Sciatic nerve (tissue), 2 donors: ENCODE measurements at places on chromosomes 5 and 9. TPM values are rescaled to one million over a fixed set of nuclear protein-coding genes. Genes with fewer than 3 reads are reported as not detected.

GRCh38 chr5:94562327-94562971 lies 56.0 kb downstream of the KIAA0825 start:
- DNase-seq = no peak

GRCh38 chr9:113492343-113493202 lies 29.0 kb downstream of the RGS3 start:
- no peak for DNase-seq

DNA sequence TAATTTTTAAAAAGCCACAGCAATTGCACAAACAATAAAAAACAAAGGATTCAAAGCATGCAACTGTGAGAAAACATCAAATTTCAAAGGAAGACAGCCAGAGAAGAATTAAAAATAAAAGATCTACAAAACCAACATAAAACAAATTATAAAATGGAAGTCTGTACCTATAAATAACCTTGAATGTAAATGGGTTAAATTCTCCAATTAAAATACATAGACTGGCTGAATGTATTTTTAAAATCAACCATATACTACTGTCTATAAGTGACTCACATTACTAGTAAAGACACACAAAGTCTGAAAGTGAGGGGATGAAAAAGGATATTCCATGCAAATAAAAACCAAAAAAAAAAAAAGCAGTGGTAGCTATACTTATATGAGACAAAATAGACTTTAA lies 33.7 kb downstream of the BTNL8 start:
- no peak for DNase-seq

DNA sequence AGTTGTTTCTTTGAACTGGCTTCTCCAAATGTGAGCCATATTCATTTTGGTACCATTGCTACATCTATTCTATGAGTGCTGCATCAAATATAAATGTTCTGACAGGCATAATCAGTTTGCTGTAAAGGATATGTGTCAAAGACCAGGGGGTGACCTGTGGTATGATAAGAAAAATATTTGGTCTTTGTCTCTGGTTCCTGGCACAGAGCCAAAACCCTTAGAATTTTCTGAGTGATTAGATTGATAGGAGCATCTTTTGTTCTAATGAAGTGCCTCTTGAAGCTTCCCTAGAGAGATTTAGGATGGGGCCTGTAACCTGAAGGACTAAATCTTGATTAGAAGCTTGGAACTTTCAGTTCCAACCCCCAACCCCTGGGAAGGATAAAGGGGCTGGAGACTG lies 256.3 kb downstream of the NNT start:
- no peak for DNase-seq

GRCh38 chr5:175102717-175103116 lies 341.3 kb downstream of the DRD1 start:
- DNase-seq = no peak

DNA sequence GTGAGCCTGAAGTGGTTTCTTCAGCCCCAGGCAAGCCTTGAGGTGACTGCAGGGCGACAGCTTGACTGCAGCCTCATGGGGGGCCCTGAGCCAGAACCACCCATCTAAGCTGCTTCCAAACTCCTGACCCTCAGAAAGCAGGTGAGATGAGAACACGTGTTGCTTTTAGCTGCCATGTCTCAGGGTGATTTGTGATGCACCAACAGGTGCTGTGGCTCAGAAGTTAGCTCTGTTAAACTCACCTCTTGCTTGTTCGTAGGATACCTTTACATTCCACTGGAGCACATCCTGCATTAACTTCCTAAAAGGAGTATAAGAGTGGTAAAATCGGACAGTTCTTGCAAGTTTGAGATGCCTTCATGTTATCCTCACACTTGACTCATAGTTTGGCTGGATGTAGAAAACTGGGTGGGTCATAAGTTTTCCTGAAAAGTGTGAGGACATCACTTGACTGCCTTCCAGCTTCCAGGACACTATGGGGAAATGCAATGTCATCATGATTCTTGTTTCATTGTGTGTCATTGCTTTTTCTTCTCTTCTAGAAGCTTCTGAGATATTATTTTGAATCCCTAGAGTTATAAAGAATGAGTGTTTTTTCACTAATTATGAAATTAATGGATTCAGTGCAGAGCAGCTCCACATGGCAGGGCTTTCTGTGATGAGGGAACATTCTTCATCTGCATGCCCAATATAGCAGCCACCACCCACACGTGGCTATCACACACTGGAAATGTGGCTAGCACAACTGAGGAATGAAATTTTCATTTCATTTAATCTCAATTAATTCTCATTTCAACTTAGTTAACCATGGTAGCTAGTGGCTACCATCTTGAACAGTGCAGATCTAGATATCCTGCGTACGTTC lies 92.3 kb downstream of the HSD17B3 start:
- DNase-seq = no peak

- no peak for DNase-seq
These were observed 18.1 kb upstream of the ZFR start for GRCh38 chr5:32462618-32463017.

GRCh38 chr9:124388275-124389048 lies 26.8 kb downstream of the PSMB7 start:
- DNase-seq = no peak

- DNase-seq = no peak
These were observed 15.4 kb downstream of the HAUS6 start for GRCh38 chr9:19087106-19088000.

- DNase-seq = peak; percentile 42
These were observed 170.2 kb downstream of the GAPVD1 start for GRCh38 chr9:125431741-125432271.

GRCh38 chr9:127686461-127687393 lies 20.1 kb upstream of the CFAP157 start:
- DNase-seq = no peak

DNA sequence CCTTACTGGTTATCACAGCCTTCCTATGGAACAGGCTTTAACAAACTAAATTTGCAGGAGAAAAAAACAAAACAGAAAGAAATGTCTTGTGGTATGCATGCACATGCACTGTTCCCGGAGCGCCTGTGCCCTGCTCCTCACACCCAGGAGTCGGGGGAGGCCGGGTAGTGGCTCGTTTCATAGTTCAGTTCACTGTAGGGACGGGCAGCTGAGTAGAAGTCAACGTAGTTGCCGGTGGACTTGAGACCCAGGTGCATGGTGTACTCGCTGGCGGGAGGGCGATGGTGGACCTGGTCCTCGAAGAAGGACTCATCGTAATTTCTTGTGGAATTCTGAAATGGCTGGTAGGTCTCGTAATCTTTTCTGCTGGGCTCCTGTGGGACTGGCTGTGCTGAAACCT lies 212.3 kb upstream of the DAP start:
- no peak for DNase-seq

- DNase-seq = no peak
These were observed 586.1 kb upstream of the CDH6 start for GRCh38 chr5:30607301-30607894.

DNA sequence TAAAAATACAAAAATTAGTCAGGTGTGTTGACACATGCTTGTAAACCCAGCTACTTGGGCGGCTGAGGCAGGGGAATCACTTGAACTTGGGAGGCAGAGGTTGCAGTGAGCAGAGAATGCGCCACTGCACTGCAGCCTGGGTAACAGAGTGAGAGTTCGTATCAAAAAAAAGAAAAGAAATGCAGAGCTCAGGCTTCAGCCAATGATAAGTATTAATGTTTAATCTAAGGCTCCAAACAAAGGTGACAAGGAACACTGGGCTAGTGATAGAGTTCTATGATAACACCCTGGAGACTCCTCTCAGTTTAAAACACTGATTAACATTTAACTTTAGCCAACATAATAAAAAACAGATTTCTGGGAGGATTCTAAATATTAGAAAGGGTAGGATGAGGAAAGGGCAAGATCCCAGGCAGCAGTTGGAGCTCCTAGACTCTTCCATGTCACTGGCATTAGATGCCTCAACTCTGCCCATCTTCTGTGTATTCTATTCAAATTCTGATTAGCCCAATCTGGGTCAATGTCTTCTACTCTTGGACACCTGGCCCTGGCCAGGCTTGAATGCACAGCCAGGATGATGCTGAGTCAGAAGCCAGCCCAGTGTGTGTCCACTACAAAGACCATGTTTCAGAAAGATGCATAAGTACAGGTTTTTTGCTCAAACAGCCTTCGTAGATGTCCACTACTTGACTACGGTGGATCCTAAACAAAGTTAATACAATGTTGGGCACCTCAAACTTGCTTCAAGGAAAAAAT lies 91.0 kb upstream of the FAM169A start:
- no peak for DNase-seq

- no peak for DNase-seq
These were observed 136.1 kb downstream of the MACIR start for GRCh38 chr5:103394676-103395075.

- no peak for DNase-seq
These were observed 114.6 kb downstream of the ACTBL2 start for GRCh38 chr5:57368010-57368409.

- DNase-seq = no peak
These were observed 42.7 kb upstream of the IL17B start for GRCh38 chr5:149421834-149422233.

DNA sequence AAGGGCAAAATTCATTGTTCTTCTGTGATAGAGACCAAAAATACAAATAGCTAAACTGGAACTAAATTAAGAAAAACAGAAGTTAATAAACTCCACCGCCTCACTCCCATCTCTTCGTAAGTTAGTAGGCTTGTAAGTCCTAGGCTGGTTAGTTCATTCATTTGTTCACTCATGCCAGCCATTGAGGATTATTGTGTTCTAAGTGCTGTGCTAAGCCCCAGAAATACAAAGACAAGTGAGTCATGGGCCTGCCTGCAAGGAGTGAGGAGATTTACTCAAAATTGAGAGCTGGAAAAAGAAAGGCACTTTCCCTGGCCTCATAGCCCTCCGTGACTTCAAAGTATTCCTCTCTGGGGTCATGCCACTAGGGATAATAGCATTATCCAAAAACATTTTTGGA lies 8.5 kb downstream of the DOCK8 start:
- no peak for DNase-seq

DNA sequence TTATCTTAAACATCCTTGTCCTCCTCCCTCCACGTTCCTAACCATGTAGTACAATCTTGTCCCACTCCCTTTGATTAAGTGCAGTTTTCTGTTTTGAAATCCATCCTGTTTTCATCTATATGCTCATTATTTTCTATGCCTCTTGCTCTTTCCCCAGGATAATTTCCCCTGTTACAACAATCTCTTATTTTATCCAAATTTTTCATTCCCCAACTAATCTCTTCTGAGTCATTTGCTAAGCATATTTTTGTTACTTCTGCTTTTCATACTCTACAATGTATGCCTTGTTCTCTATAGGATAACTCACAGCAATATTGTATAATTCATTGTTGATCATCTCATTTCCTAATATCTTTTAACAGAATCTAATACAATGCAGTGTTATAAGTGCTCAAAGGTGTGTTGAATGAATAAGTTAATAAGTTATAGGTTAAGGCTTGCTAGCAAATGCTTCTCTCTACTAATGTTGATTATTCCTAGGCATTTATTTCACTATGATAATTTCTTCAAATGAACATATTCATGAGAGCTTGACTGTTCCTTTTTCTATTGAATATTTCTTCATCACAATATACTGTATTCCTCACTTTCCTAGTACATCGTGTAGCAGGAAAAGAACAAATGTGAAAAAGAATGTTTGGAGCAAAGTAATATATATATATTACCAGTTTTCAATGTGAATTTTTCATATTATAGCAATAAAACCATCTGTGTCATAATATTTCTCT lies 1.5 kb downstream of the OMD start:
- no peak for DNase-seq

- DNase-seq = no peak
These were observed 2.2 kb downstream of the PPP2CA start for GRCh38 chr5:134223406-134224248.

GRCh38 chr5:124744170-124744971 lies 2.1 kb downstream of the ZNF608 start:
- peak; percentile 75 for DNase-seq

DNA sequence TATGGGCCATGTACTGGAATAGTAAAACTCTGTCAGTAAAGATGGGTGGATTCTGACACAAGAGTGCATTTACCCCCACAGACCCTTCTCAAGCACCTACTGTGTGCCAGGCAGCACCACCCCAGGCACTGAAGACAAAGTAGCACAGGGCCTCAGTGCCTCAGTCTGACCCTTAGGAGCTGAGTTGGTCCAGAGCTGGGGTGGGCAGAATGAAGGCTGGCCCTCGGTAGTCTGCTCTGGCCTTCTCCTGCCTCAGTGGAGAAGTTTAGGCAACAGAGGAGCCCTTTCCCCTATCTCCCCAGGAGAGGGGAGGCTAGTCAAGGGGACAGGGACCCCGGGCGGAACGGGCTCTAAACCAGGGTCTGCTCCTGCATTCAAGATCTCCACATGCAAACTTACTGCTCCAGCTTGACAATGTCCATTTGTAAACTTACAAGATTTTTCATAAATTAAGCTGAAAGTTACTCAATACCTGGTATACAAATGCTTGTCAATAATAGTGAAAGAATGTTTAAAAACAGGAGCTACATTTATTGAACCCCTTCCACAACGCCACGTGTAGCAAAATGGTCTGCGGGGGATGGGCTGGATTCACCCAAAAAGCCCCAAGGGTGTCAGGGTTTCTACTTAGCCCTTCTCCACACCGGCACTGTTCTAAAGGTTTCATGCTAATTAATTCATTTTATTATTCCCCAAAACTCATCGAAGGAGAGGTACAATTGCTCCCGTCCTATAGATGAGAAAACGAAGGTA lies 1.5 kb downstream of the VDAC1 start:
- no peak for DNase-seq

- DNase-seq = no peak
These were observed 178.1 kb downstream of the FGF1 start for GRCh38 chr5:142507531-142508372.

The ZDHHC11 gene
- total RNA-seq = 4.9 TPM

The OBP2B gene
- not detected for total RNA-seq

The TAF11L5 gene
- total RNA-seq = not detected

The CDKN2A gene
- total RNA-seq = 1.5 TPM

The CDH9 gene
- not detected for total RNA-seq

The IRX4 gene
- total RNA-seq = not detected

The GARIN3 gene
- total RNA-seq = not detected
